ENCODE measurements at places on chromosomes 2 and 18. TPM values are rescaled to one million over a fixed set of nuclear protein-coding genes. Genes with fewer than 3 reads are reported as not detected.

GPR148 gene
- total RNA-seq: not detected

TWIST2 gene
- total RNA-seq: not detected

MOGAT1 gene
- not detected for total RNA-seq

CYS1 gene
- 0.20 TPM for total RNA-seq

CD8B2 gene
- 4.5 TPM for total RNA-seq

TSPYL6 gene
- total RNA-seq: not detected

CIB4 gene
- total RNA-seq: not detected

IL36G gene
- not detected for total RNA-seq

HNMT gene
- total RNA-seq: 0.78 TPM

RUFY4 gene
- not detected for total RNA-seq

SPATA3 gene
- 0.24 TPM for total RNA-seq

IMPACT gene
- 10.6 TPM for total RNA-seq

PDCL3 gene
- total RNA-seq: 46.5 TPM

RNF125 gene
- 41.3 TPM for total RNA-seq

MAPRE3 gene
- total RNA-seq: 3.0 TPM

PRKAG3 gene
- not detected for total RNA-seq
